ENCODE measurements at places on chromosomes 1 and 21. TPM values are rescaled to one million over a fixed set of nuclear protein-coding genes. Genes with fewer than 3 reads are reported as not detected.

LRRC52 gene
- 0.57 TPM for total RNA-seq

DNA sequence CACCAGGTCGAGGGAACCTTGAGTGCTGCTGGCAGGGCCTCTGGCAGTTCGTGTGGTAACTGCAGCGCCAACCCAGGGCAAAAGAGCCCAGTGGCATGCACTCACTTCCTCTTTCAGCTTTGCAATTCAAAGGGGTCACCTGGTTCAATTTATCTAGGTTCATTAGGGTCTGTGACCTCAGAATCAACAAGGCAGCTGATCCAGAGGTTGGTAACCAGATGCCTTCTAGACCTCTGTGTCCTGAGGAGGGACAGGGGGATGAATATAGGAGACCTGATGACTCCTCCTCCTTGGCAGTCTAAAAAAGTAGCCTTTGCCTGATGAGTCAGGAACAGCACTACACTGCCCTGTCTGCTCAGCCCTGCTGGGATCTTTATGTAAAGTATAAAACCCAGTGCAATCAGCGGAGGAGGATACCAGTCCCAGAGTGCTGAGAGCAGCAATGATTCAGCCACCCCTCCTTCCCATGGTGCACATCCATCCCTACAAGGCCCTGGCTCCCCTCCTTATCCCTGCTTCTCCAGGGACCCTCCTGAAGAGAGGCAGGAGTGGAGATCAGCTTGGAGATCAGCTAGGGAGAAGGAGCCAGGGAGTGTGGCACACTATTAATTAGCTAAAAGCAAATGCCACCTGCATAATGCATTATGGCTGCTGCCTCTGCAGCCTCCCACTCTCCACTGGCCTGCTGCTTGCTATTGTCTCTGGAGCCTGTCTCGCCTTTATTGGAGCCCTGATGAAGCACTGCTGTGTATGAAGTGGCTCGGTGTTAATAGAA lies 11.2 kb upstream of the FMOD start:
- peaks cover 14% of the 10 kb centered on the region for H3K4me1 ChIP-seq
- no peak overlapping the region for H3K27ac ChIP-seq
- no peak for DNase-seq
- H3K27me3 ChIP-seq = no peaks in the 10 kb centered on the region

PALMD gene
- 128 TPM for total RNA-seq

DNA sequence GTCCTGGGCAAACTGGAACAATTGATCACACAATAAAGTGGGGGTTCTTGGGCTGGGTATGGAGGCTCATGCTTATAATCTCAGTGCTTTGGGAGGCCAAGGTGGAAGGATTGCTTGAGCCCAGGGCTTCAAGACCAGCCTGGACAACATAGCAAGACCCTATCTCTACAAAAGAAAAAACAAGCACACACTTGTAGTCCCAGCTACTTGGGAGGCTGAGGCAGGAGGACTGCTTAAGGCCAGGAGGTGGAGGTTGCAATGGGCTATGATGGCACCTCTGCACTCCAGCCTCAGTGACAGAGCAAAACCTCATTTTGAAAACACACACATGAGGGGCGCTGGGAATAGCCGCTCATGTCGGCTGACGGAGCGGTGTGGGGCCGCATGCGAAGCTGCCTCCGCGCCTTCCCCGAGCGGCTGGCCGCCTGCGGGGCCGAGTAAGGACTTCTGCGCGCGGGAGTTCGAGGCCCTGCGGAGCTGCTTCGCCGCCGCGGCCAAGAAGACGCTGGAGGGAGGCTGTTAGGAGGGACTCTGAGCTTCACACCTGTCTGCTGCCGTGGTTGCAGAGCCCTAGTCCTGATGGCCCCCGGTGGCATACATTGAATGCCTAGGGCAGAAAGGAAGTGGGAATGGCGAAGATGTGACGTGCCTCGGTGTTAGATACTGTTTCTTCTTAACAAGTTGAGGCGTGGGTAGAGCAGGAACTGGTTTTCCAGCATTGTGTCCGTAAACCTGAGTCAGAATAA lies 59.5 kb downstream of the ACBD3 start:
- no peaks in the 10 kb centered on the region for H3K36me3 ChIP-seq
- no peaks in the 10 kb centered on the region for H3K27me3 ChIP-seq
- no peak overlapping the region for H3K4me3 ChIP-seq
- peak overlapping the region; percentile 44 for H3K27ac ChIP-seq

- DNase-seq = peak; percentile 46
- H3K4me3 ChIP-seq = no peak overlapping the region
- no peaks in the 10 kb centered on the region for H3K27me3 ChIP-seq
- H3K4me1 ChIP-seq = peaks cover 25% of the 10 kb centered on the region
Measured at GRCh38 chr1:17605582-17606344, 66.3 kb downstream of the ARHGEF10L start.

RAB25 gene
- total RNA-seq = not detected

DNA sequence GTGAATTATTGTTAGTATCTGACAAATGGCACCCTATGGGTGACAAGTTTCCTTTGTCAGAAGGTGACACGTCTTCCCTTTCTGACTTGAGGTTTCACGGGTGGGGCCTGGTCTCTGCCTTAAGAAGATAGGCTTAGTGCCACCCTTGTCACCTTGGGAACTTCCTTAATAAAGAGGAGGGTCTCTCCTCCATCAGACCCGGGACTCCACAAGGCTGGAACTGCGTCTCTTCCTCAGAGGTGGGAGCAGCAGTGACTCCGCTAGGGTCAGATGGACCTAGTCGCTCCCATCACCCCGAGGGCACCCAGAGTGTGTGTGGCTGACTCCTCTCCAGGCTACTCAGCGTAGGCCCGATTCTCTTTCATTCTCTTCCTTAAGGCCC lies 774 bp upstream of the WDTC1 start:
- H3K27ac ChIP-seq = no peak overlapping the region
- peak overlapping the region; percentile 28 for H3K4me3 ChIP-seq
- peaks cover 17% of the 10 kb centered on the region for H3K4me1 ChIP-seq
- no peaks in the 10 kb centered on the region for H3K27me3 ChIP-seq
- no peaks in the 10 kb centered on the region for H3K36me3 ChIP-seq

- H3K4me3 ChIP-seq = no peak overlapping the region
- H3K4me1 ChIP-seq = peaks cover 12% of the 10 kb centered on the region
- no peaks in the 10 kb centered on the region for H3K27me3 ChIP-seq
- no peak for DNase-seq
Measured at GRCh38 chr1:230218667-230219066, 151.6 kb downstream of the GALNT2 start.

- no peak overlapping the region for H3K4me3 ChIP-seq
- no peak overlapping the region for H3K27ac ChIP-seq
- peaks cover 7% of the 10 kb centered on the region for H3K27me3 ChIP-seq
Measured at GRCh38 chr1:204198348-204199340, 2.4 kb upstream of the KISS1 start.

GOLT1A gene
- total RNA-seq = not detected

DNA sequence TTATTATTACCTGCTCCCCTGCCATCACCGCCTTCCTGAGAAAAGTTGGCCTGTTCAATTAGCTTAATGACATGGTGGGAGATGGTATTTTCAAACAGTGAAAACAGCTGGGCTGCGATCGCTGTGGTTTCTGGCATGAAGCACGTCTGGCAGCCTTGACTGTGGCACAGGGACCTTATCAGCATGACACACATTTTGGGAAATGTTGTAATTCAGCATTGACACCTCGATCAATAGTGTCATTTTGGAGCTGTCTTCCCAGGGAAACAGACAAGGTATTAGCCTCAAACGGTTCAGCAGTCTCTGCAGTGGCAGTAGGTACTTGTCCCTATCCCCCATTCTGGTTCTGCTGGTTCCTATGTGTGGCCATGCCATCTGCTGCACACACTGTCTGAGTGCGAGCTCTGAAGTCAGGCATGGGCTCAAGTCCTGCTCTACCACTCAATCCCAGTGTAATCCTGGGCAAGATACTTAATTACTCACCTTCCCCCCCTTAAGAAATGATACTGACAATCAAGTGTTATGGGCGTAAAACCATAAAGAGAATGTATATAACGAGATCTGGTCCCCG lies 154.5 kb upstream of the KCND3 start:
- no peak for DNase-seq
- H3K4me1 ChIP-seq = peaks cover 40% of the 10 kb centered on the region
- no peak overlapping the region for H3K27ac ChIP-seq
- H3K4me3 ChIP-seq = no peak overlapping the region
- no peaks in the 10 kb centered on the region for H3K27me3 ChIP-seq
- no peaks in the 10 kb centered on the region for H3K36me3 ChIP-seq

DNA sequence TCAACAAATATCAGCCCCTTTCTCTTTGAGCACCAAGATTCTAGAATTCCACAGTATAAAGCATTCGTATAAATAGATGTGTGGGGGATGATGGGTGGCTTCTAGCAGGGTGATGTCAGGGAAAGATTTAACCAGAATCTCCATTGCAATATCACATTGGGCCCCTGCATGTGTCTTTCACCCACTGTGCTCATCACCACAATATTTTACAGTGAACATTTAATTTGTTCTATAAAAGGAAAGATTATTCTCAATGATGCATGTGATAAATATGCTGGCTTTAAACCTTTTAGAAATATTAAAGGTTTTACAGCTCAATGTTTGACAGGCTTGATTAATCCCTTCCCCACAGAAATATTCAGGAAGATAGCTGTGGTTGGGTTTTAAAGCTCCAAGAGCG lies 457.8 kb upstream of the DAB1 start:
- no peaks in the 10 kb centered on the region for H3K4me1 ChIP-seq
- H3K27ac ChIP-seq = no peak overlapping the region
- H3K36me3 ChIP-seq = no peaks in the 10 kb centered on the region

DNA sequence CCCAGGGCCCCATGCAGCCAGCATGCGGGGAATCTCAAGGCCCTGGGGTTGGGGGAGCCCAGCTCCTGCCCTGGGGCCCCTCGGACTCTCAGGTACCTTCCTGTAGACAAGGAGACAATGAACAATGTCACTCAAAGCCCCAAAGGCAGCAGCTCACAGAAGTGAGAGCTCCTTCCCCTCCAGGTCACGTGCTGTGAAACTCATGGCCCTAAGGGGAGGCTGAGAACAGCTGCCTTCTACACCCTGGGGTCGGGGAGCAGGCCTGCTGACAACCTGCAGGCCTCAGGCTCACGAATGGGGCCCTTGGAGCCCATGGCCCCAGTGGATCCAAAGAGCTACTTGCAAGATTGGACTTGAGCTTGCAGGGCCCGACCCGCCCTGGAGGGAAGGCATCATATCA lies 3.2 kb downstream of the MEGF6 start:
- H3K27ac ChIP-seq = no peak overlapping the region
- no peaks in the 10 kb centered on the region for H3K36me3 ChIP-seq
- H3K4me3 ChIP-seq = no peak overlapping the region

GRCh38 chr21:38272215-38272614 lies 15.4 kb downstream of the KCNJ15 start:
- no peaks in the 10 kb centered on the region for H3K4me1 ChIP-seq
- no peak overlapping the region for H3K4me3 ChIP-seq
- H3K36me3 ChIP-seq = no peaks in the 10 kb centered on the region
- no peak for DNase-seq
- H3K27me3 ChIP-seq = no peaks in the 10 kb centered on the region
- H3K27ac ChIP-seq = no peak overlapping the region

ZBTB8A gene
- total RNA-seq = 3.2 TPM

- DNase-seq = no peak
- no peaks in the 10 kb centered on the region for H3K4me1 ChIP-seq
- no peak overlapping the region for H3K27ac ChIP-seq
- no peaks in the 10 kb centered on the region for H3K36me3 ChIP-seq
Measured at GRCh38 chr1:73789965-73790364, 408.0 kb downstream of the LRRIQ3 start.

MRPS14 gene
- 25.1 TPM for total RNA-seq

DNA sequence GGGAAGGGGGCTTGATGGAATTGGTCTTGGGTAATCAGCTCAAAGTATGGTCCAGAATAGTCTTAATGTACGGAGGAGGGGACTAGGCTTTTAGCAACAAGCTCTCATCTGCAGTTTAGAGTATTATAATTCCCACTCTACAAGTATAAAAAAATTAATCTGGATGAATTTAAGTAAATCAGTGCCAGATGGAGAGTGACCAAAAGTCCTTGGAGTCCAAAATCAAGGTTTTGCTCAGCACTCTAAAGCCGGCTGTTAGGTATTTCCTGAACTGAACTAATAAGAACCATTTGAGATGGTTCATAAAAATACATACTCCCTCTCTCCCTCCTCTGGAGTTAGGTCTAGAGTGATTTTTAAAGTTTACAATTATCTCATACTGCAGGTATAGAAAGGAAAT lies 23.7 kb downstream of the GLUL start:
- no peak overlapping the region for H3K27ac ChIP-seq
- H3K4me1 ChIP-seq = peaks cover 17% of the 10 kb centered on the region
- no peaks in the 10 kb centered on the region for H3K27me3 ChIP-seq
- no peak overlapping the region for H3K4me3 ChIP-seq
- DNase-seq = no peak

DNA sequence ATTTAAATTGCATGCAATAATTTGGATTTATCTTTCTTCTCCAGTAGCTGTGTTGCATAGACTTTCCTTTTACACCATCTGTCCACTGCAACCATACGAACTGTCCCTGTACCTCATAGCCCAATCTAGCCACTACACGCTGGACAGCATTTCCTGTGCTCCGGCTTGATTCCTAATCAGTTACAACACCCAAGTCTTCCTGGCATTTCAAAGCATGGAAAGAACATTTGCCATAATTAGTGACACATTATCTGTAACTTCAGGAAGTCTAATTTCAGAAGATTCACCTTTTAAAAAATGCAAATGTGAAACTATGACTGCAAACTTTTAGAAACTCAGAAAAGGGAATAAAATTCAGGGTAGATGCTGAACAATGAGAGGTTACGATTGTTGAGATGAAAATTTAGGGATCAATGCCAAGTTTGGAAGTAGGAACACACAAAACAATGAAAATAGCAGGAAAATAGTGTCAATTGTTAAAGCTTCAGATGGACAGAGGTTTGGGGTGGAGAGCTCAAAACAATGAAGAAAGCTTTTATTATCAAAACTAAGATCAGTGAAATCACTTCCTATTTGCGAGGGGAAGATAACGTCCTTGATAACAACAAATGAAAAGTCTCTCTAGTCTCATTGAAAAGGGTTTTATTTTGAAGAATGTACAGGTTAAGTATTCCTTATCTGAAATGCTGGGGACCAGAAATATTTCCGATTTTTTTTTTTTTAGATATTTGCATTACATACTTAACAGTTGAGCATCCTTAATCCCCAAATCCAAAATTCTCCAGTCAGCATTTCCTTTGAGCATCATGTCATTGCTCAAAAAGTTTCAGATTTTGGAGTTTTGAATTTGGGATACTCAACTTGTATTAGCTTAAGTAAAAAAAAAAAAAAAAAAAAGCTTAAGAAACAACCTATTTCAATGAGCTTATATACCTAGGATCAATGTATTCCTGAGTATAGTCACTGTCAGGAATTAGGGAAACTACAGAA lies 107.3 kb downstream of the FNBP1L start:
- no peak for DNase-seq
- no peaks in the 10 kb centered on the region for H3K27me3 ChIP-seq
- peaks cover 44% of the 10 kb centered on the region for H3K4me1 ChIP-seq
- peak overlapping the region; percentile 70 for H3K27ac ChIP-seq
